ENCODE measurements at places on chromosomes 1 and 21. TPM values are rescaled to one million over a fixed set of nuclear protein-coding genes. Genes with fewer than 3 reads are reported as not detected.

DNA sequence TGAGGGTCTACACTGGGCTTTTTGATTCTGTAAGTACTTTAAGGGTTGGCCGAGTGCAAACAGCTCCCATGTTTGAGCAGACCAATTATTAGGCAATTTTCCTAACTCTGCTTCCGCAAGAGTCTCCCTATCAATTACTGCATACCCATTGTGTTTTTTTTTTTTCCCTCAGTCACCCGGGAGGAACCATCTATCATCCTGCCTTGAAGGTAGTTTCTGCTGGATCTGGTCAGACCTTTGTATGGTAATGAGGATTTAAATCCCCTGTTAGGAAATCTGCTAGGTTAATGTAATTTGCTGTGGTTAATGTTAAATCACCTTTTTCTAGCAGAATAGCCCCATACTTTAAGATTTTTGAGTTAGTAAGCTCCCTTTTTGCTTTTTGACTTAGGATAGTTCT, 40.8 kb upstream of the WARS2 start:
- no peak for DNase-seq

DNA sequence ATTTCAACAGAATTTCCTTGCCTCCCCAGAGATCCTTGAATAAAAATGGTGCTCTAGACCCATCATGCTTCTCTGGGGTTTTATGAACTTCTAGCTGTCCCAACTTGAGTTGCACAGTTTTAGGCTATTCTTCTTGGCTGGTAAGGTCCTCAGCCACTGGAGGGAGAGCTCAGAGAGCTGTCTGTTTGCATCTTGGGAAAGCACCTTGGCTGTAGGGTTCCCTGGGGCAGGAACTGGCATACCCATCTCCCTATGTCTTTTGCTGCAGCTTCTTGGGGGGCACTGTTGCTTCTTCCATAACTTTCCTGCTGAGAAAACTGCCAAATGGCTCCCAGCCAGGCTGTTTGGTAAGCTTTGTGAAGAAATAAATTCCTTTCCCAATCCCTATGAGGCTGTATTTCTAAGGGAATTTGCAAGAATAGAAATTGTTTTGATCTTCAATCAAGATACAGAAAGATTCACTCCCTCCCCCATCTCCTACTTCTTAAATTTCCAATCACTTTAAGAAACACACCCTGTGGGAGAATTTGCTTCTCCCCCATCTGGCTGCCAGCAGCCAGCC, 8.2 kb upstream of the FMOD start:
- DNase-seq, result no peak

- DNase-seq, result peak; percentile 64
These were observed 25.2 kb upstream of the DYRK1A start for GRCh38 chr21:37341254-37341960.

DNA sequence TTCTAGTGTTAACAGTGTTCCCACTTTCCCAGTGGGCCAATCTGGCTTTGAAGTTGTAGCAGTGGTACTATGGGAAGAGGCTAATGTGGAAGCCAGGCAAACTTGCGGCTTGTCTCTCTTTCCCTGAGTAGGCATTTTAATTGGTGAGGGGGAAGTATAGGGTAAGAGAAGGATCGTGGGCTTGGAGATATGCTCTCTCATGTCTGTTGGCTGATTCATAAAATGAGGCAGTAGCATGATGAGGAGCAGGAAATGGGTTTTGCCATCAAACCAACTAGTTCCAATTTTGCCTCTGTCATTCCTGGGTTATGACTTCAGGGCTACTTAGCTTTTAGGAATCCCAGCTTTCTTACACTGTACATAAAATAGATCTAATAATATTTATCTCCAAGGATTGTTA, 12.1 kb downstream of the C8A start:
- DNase-seq, result no peak

GRCh38 chr1:12454406-12455391, 163.3 kb downstream of the DHRS3 start:
- peak; percentile 61 for DNase-seq

A3GALT2 gene
- not detected for total RNA-seq

DNA sequence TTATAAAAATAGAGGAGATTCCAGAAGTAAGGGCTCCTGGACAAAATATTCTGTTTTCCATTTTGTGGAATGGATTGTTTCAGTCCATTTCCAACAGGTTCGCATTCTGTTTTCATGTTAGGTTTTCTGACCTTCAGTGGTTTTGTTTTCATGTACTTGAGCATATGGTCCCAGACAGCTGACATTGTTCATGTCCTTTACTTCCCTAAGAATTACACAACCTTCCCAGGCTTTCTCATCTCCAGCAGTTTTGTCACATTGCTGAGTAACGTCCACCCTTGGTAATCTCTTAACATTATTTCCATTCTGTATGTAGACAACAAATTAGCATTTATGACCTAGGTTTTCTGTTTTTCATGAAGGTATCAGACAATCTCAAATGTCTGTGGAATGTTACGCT, 21.0 kb upstream of the ERRFI1 start:
- peak; percentile 42 for DNase-seq

GRCh38 chr1:93692983-93693591, 11.4 kb upstream of the BCAR3 start:
- peak; percentile 86 for DNase-seq
